ENCODE measurements at places on chromosomes 11 and 22. TPM values are rescaled to one million over a fixed set of nuclear protein-coding genes. Genes with fewer than 3 reads are reported as not detected.

Gene C11orf86
- total RNA-seq: not detected

DNA sequence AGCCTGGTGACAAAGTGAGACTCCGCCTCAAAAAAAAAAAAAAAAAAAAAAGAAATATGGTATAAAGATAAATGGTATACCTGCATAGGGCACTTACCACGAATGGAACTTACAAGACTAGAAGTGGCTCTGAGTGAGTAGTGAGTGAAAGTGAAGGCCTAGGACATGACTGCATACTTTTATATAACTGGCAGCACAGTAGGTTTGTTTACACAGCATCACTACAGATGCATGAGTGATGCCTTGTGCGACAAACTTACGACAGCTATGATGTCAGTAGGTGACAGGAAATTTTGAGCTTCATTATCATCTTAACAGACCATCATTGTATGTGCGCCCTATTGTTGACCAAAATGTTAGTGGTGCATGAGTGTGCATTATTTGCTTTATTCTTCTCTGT lies 17.7 kb downstream of the XRCC6 start:
- H3K27me3 ChIP-seq: no peaks in the 10 kb centered on the region
- H3K36me3 ChIP-seq: peaks cover 47% of the 10 kb centered on the region
- no peak overlapping the region for H3K27ac ChIP-seq
- no peak for DNase-seq

Gene TMEM191C
- 1.2 TPM for total RNA-seq

GRCh38 chr22:30519842-30520425 lies 14.4 kb upstream of the SEC14L4 start:
- DNase-seq: no peak
- no peak overlapping the region for H3K4me3 ChIP-seq
- no peaks in the 10 kb centered on the region for H3K36me3 ChIP-seq
- no peaks in the 10 kb centered on the region for H3K4me1 ChIP-seq
- peaks cover 19% of the 10 kb centered on the region for H3K27me3 ChIP-seq

DNA sequence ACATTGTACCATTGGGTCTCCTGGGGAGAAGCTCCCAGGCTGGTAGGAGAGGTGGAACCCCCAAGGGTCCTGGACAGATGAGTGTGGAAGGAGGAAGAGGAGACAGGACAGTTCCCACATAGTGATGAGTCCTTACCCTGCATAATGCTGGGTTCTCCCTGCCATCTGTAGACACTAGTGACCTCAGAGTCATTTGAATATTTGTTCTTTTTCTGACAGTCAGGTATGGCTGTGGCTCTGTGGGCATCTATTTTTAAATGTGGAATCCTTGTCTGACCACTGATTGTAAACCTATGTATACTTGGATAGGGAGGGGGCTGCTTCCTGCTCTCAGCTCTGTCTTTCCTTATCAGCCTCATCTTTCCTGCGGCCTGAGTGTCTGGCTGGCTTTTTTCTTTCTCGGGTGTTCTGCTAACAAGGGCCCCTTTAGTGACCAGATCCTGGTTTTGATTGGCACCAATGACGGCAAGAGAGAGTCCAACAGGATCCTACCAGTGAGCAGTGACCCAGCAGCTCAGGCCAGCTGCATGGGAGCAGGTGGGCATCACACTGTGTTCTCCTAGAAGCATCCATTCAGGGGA lies 2.6 kb upstream of the SLC5A1 start:
- no peaks in the 10 kb centered on the region for H3K4me1 ChIP-seq
- no peak overlapping the region for H3K27ac ChIP-seq
- no peaks in the 10 kb centered on the region for H3K36me3 ChIP-seq
- H3K27me3 ChIP-seq: peaks cover 29% of the 10 kb centered on the region

DNA sequence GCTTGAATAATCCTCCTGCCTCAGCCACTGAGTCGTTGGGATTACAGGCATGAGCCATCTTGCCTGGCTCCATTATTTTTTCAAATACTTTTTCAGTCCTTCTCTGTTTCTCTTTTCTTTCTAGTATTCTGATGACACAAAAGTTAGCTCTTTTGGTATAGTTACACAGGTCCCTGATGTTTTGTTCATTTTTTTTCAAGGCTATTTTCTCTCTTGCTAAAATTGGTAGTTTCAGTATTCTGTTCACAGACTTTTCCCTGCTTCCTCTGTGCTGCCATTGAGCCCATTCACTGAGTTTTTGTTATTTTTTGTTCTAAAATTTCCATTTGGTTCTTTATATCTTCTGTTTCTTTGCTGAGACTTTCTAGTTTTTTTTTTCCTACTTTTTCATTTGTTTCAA lies 166.5 kb downstream of the UVRAG start:
- H3K27ac ChIP-seq: peak overlapping the region; percentile 3
- H3K4me3 ChIP-seq: no peak overlapping the region
- DNase-seq: no peak
- peaks cover 7% of the 10 kb centered on the region for H3K4me1 ChIP-seq

Gene GAB4
- total RNA-seq: not detected
